ENCODE measurements at places on chromosomes 13 and 19.

- DNase-seq = no peak
Observed at GRCh38 chr13:66313413-66313812, 916.7 kb downstream of the PCDH9 start.

DNA sequence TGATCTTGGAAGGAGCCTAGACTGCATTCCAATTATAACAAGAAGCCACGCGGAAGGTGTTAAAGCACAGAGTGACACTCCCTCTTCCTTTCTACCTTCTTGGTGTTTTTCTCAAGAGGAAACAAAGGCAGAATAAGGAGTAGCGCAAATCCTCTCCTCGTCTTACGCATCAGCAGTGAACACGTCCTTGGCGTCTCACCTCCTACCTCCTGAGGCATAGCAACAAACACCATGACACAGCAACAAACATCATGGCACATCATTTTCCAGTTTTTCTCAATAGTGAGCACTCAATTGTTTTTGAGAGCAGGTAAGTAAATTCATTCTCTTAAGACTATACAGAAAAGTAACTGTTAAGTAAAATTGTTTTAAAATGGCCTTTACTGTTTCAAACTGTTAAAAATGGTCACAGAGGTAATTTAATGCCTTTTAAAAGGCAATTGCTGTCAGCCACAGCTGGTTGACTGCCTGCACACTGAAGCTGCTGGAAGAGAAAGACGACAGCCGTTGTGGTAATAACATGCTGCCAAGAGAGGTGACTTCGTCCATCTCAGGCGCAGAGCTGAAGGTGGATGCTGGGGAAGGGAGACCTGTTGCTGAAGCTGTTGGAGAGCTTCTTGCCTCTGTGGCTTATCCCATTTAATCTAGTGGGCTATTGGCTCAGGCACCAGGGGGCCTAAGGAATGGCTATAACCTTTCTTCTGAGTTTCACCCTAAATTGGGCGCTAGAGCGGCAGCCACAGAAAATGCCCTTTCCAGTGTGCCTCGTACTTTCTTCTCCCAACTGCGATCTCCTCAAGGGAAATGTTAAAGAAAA lies 703.7 kb downstream of the UQCRFS1 start:
- DNase-seq = no peak

- no peak for DNase-seq
Observed at GRCh38 chr19:900302-901111, 7.2 kb downstream of the RNU6-9 start.

DNA sequence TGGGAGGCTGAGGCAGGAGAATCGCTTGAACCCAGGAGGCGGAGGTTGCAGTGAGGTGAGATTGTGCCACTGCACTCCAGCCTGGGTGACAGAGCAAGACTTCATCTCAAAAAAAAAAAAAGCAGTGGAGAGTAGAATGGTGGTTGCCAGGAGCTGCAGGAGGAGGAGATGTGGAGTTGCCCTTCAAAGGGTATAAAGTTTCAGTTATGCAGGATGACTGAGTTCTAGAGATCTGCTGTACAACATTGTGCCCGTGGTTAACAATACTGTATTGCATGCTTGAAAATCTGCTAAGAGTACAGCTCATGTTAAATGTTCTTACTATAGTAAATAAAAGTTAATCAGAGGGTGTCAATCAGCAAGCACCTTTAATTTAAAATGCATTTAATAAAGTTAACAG lies 28.4 kb upstream of the LATS2 start:
- no peak for DNase-seq

DNA sequence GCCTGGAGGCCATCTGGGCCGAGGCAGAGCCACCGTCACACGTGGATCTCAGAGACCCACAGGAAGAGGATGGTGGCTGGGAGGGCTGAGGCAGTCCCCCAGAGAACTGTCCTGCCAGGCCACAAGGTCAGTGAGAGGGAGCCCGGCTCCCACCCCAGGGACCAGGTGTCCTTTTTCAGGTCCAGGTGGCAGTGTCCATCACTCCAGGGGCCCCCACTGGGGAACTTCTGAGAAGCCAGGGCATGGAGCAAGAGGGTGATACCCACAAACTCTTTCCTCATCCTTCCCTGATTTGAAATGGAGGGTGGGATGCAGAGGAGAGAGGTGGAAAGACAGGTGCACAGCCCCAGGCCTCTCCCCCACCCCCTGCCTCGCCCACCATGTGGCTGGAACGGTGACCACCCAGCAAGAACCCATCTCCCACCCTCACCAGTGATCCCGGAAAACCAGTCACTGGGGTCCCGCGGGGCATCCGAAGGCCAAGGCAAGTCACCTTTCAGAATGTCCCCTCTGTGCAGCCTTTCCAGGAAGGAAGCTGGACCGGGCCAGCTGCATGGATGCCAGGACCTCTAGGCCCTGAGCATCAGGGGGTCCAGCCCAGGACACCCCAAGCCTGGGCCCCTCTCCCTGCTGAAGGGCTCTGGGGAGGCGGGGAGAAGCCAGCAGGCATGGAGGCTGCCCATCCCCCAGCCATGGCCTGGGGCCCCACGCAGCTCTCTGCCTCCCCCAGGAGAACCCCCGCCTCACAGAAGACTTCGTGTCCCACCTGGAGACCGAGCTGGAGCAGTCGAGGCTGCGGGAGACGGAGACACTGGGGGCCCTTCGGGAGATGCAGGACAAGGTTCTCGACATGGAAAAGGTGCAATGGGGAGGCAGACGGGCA lies 14.1 kb downstream of the PRR36 start:
- DNase-seq = no peak

All from central memory CD4-positive, alpha-beta T cell (primary cell).